ENCODE measurements at places on chromosomes 16 and 17.
A peak's percentile ranks its signal among the peaks of the same experiment; 100 is the strongest.

DNA sequence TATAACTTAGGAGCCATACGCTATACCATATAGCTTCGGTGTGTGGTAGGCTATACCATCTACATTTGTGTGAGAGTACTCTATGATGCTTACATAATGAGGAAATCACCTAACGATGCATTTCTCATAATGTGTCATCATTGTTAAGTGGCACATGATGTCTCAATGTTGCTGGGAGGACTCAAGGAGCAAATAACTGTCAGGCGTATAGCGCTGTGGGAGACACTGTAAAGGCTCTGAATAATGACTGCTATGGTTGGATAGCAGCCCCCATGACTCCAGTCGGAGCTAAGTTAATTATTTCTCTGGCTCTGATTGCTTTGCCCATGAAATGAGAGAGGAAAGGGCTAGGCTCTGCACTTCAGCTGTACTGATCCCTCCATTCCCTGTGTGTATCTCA, 197.2 kb downstream of the RGS9 start:
- no peak for DNase-seq

- DNase-seq: no peak
Observed at GRCh38 chr16:64656471-64656870, 465.4 kb downstream of the CDH11 start.

DNA sequence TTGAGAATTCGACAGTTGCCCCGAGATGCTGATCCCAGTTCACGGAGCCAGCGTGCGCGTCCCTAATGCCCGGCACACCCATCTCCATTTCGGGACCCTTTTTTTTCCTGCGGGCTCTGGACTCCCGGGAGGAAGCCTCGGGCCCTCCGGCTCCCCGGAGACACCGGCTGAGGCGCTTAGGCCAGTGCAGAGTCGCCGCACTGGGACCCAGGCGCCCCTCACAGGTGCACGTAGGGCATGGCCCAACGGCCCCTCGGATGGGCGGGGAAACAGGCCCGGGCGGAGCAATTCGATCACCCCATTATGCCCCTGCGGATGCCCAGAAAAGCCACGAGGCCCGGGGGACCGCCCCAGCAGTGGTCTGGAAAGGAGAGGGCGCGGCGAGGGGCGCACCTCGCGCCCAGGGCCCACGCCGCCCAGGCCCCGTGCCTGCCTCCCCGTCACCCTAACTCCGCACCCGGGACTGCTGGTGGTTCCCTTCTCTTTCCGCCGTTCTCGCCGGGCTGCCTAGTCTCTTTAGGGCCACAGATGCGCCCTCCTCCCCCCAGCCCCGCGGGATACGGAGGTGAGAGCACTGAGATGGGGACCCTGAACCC, 18.5 kb upstream of the ZFHX3 start:
- DNase-seq: no peak

DNA sequence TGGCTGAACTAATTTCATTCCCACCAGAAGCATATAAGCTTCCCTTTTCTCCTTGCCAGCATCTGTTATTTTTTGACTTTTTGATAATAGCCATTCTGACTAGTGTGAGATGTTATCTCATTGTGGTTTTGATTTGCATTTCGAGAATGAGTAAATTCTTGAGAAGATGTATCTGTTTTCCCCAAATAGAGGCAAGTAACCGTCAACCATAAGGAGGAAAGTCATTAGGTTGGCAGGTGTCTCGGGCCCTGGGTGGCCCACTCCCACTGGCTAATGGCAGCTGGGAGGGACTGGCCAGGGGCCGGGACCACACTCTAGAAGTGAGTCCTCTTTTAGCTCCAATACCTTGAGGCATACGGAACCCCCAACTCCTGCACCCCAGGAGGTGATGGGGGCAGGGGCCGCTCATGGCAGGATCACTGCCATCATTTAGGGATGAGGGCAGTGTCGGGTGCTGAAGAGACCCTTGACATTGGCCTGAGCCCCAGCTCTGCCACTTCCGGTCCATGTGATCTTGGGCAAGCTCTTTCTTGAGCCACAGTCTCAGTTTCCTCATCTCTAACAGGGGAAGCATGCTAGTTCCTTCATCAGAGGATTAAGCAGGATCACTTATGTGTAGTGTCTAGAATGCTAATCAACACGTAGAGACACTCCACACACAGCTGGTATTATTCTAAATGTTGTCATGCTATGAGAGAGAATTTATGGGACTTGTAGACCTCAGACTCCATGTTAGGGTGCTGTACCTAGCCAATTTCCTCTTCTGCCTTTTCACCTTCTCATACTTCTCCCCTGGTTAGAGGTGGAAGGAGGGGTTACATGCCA, 44.3 kb downstream of the RGS9 start:
- peak; percentile 59 for DNase-seq

GRCh38 chr16:3640207-3640606, 14.3 kb upstream of the DNASE1 start:
- DNase-seq: no peak

- peak; percentile 59 for DNase-seq
Observed at GRCh38 chr17:7992924-7993323, 9.5 kb upstream of the GUCY2D start.

DNA sequence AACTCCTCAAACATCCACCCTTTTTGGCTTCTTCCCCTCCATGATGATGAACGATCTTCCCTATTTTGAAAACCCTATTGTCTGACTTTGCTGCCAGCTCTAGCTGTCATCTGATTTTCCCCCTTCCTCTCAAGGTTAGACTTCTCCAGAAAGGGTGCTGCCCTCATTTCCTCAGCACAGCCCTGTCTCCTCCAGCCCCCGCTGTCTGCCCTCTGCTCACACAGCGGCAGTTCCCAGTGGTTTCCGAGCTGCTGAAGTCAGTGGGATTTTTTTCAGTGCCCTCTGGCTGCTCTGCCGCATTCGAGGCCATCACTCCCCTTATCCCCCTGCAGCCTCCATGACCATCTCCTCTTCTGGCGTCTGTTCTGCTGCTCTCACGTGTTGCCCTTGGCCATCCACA, 26.6 kb upstream of the C17orf107 start:
- peak; percentile 88 for DNase-seq

GRCh38 chr16:12449374-12449773, 354.3 kb downstream of the CPPED1 start:
- DNase-seq: no peak

DNA sequence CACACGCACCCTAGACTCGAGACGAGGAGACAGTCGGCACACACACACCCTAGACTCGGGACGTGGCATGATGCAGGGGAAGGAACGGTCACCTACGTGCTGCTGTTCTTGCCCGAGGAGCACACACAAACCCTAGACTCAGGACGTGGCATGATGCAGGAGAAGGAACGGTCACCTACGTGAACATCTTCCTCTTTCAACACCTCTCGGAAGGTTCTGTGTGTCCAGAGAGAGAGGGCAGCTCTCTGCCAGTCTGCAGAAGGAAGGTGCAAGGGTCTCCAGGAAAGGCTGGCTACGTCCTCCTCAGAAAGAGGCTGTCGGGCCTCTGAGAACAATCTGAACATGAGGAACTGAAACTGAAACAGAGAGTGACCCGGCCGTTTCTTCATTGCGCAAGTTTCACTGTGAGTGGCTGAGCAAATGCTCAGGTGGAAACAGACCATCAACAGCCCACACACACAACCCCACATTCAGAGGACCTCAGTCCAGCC, 43.4 kb downstream of the ZNF276 start:
- peak; percentile 94 for DNase-seq

- DNase-seq: peak; percentile 44
Observed at GRCh38 chr16:30853758-30854157, 40.1 kb downstream of the BCL7C start.

- DNase-seq: no peak
Observed at GRCh38 chr17:74244548-74244947, 29.5 kb upstream of the DNAI2 start.

- no peak for DNase-seq
Observed at GRCh38 chr16:79297805-79298204, 302.7 kb downstream of the MAF start.

GRCh38 chr16:74734361-74735161, 33.9 kb upstream of the MLKL start:
- DNase-seq: no peak

DNA sequence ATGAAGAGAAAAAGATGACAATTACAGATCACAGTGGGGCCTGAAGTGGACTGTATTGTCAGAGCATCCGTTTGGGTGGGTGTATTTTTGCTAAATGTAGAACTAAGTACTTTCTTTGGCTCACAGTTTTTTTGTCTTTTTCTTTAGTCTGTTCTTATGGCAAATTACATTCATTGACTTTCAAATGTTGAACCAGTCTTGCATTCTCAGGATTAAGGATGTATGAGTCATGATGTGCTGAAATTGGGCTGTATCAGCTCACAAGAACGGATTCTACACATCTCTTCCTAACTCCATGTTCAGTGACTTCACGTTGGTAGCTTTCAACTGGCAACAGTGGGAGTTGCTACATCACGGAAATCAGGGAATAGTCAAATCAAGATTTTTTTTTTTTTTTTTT, 66.5 kb downstream of the TEX2 start:
- DNase-seq: peak; percentile 44

GRCh38 chr16:87389245-87389644, 2.9 kb upstream of the MAP1LC3B start:
- peak; percentile 24 for DNase-seq

DNA sequence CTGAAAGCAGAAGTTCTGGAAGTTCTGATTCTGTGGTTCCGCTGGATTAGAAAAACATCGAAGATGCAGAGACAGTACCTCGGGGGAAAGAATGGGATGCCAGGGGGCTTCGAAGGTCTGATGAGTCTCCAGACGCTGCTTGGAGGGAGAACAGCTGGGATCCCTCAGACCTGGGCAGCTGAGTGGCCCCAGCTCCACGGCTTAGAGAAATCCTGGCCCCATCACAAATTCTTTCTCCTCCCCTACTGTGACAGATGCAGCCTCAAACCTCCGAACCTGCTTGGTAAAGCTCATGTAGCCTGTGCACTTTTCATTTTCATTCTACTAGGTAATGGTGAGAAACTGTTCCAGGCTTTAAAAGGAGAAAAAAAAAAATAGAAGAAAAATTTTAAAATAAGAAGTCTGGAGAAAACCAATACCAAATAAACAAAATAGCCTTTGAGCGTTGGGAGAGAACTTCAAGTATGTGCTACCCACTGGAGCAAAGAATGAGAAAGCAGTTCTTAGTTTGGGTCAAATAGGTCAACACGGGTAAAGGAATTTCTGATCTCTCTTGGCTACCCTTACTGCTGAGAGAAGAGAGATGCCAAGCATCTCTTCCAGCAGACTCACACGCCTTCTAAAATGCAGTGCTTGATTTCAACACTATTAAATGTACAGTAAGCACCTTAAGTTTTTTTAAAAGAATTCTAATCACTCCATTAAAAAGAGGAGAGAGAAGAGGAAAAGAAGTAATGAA, 19.9 kb downstream of the MAF start:
- DNase-seq: no peak

- DNase-seq: peak; percentile 28
Observed at GRCh38 chr17:57086069-57086930, 1.3 kb downstream of the AKAP1 start.

DNA sequence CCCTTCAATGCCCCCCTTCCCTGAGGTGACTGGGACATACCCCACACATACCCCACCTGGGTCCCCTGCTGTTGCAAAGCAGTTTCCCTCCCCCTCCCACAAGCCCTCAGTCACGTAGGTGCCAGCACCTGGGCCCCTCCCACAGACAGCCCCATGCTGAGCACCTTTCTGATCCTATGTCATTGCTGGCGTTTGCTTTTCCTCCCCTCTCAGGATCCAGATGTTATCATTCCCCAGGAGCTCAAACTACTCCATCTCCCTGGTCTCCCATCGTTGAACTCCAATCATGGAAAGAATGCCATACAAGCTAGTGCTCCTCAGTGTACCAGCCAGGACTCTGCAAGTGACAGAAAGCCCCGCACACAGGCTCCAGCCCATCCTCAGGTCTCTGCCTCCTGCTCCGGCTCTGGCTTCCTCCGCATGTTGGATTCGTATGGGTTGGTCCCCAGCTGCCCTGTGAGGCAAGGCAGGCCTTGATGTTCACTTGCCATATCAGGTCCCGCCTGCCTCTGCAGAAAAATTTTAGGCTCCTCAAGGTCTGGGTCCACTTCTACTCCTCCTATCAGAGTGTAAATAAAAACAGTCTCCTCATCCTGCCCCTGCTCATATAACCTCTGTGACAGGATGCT, 31.4 kb upstream of the MED9 start:
- DNase-seq: no peak

DNA sequence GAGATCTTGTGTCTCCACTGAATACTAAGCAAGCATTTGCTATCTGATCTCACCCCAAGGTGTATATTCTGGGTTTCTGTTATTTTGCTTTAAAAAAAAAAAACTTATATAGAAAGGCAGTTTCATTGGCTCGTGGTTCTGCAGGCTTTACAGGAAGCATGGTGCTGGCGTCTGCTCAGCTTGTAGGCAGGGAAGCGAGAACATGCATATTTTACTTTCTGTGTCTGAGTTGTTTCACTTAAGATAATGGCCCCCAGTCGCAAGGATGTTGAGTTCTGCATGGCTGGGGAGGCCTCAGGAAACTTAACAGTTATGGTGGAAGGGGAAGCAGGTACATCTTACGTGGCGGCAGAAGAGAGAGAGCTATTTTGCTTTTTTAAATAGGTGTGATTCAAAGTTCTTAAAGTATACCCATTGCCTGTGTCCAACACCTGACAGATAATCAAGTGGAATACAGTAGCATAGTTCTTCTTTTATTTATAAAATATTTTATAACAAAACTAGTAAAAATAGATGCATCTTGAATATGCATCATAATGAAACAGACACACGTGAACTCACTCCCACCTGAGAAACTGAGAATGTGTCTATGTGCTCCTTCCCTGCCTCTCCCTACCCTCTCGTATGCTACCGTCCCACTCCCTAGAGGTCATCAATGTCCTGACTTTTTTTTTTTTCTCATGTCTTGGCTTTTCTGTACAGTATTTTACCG, 15.4 kb upstream of the ARHGAP17 start:
- DNase-seq: no peak

GRCh38 chr17:38334480-38335364, 9.0 kb downstream of the GPR179 start:
- no peak for DNase-seq

- no peak for DNase-seq
Observed at GRCh38 chr16:31194898-31195297, 7.7 kb downstream of the PYCARD start.

- DNase-seq: no peak
Observed at GRCh38 chr16:56847173-56847910, 17.7 kb upstream of the SLC12A3 start.

DNA sequence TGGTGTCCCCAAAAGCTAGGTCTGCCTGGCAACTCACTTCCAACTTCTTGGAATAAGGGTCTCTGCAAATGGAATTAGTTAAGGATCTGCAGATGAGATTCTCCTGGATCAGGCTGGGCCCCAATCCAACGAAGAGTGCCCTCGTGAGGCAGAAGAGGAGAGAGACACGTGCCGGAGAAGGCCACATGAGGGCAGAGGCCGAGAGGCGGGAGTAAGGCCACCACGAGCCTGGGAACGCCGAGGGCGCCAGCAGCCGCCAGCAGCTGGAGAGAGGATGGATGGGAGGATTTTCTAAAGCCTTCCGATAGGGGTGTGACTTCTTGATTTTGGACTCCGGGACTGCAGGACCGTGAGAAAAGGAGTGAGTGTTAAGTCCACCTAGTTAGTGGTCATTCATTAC, 76.3 kb downstream of the JPH3 start:
- no peak for DNase-seq

DNA sequence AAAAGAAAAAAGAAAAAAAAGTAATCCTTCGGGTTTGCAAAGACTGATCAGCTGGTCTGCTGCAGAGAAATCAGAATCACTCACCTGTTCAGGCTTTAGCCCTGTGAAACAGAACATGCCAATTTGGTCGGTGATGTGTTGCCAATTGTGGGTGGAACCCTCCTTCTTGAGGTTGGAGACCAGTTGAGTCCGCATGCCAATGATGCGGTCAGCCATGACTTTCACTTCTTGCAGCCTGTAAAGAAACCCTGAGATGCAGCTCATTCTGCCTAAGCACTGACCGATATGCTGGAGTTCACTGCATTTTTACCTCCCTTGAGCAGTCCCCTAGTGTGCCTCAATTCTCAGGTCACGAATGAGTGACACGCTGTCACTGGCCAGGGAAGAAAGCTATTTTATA, 24.8 kb upstream of the SLC38A7 start:
- no peak for DNase-seq

Data from inflammatory macrophage treated with lipopolysaccharide for 4 hours (primary cell).